ENCODE measurements at places on chromosomes 3 and 15.
A peak's percentile ranks its signal among the peaks of the same experiment; 100 is the strongest.

DNA sequence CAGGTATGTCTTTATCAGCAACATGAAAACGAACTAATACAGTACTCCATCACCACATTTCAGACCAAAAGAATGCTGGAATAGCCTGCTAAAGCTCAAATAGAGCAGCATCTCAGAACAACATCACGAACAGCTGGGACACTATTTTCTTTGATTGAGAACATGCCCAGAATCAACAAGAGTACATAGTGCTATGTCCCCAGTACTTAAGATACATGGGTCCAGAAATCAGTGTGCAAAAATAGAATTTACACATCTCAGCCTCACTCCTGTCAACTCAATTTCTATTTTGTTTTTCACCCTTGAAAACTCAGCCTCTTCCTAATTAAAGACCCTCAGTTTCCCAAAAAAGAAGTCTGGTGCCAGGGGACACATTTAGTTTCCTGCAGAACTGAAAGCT lies 753.9 kb downstream of the AGBL1 start:
- DNase-seq: no peak

DNA sequence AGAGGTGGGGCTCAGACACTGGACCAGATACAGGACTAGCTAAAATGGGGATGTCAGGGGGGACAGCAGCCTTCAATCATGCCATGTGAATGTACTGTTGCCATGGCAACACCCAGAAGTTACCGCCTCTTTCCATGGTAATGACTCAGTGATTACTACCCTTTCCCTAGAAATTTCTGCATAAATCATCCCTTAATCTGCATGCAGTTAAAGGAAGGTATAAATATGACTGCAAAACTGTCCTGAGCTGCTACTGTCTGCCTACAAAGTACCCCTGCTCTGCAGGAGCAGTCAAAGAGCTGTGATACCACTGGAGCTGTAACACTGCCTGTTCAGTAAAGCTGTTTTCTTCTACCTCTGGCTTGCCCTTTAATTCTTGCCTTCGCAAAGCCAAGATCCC lies 168.2 kb downstream of the PEAK1 start:
- peak; percentile 57 for DNase-seq

- peak; percentile 91 for DNase-seq
These were observed at the start of gene FAM43A for GRCh38 chr3:194685718-194686413. Gene FAM43A (plus strand): TSS chr3:194685883. CDS start chr3:194686827, 944 bp downstream.

- no peak for DNase-seq
These were observed 48.5 kb upstream of the SLC12A8 start for GRCh38 chr3:125261031-125261430.

DNA sequence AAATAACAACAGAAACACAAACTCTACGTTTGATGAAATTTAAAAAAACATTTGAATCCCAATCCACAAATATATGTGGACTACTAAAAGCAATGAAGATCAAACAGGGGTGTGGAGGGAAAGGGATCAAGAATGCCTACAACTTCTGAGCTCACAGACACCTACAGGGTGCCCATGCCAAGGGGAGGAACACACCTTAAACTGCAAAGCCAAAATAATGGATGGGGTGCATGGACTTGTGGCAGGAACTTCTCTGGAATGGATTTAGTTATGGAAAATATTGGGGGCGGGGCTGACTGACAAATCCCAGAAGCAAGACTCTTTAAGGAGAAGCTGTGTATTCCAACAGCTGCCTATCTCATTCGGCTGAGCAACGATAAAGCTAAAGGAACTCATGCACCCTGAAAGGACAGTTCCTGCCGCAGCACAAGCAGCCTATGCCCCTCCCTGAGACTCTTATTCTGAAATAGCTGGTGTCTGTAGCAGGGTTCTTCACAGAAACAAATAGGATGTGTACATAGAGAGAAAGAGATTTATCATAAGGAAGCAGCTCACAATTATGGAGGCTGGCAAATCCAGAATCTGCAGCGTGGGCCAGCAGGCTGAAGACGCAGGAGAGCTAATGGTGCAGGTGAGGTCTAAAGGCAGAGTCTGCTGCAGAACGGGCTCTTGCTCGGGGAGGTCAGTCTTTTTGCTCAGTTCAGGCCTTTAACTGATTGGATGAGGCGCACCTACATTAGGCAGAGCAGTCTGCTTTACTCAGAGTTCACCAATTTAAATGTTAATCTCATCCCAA lies 24.5 kb upstream of the PLA2G4D start:
- no peak for DNase-seq

DNA sequence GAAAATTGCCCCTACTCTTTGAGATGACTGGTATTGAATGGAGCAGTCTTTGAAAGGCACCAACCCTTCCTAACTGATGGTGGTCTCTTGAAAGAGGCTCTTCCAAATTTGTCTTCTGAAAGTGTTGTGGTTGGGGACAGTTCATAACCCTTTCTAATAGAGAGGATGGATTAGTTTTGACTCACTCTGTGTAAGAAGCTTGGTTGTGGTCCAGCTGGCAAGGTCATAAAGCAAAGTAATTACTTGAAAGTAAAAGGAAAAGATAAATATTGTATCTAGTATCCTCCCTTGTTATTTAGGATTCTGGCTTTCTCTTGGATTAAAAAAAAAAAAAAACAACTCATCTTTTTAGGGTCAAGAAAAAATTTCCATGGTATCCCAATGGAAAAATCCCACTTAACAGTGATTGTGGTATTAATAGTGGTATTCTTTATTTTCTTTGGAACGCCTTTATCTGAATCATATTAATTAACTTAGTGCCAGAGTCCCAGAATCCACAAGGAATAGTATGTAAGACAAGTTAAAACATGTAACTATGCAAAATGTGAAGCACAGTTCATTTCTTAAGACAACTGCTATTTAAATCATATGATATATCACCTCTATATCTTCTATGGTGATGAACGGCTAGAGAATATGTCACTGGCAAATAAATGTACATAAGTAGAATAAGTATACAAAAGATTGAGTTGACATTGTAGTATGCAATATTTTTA lies 469.3 kb upstream of the CDIN1 start:
- DNase-seq: peak; percentile 91

DNA sequence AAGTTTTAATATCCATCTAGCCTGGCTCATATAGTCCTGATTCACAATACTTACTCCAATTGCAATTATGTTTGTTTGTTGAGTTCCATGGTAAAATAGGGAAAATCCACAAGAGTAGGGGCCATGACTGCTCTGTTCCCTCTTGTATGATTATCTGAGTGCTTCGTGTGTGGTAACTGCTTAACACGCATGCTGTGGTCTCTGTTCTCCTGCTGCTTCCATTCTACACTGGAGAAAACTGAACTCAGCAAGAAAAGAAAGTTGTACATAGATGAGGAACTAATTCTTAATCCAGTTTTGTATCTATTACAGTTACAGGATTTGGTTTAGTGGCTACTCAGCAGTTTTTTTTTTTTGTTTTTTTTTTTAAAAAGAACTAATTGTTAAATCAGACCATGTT lies 223.0 kb upstream of the SATB1 start:
- DNase-seq: no peak

DNA sequence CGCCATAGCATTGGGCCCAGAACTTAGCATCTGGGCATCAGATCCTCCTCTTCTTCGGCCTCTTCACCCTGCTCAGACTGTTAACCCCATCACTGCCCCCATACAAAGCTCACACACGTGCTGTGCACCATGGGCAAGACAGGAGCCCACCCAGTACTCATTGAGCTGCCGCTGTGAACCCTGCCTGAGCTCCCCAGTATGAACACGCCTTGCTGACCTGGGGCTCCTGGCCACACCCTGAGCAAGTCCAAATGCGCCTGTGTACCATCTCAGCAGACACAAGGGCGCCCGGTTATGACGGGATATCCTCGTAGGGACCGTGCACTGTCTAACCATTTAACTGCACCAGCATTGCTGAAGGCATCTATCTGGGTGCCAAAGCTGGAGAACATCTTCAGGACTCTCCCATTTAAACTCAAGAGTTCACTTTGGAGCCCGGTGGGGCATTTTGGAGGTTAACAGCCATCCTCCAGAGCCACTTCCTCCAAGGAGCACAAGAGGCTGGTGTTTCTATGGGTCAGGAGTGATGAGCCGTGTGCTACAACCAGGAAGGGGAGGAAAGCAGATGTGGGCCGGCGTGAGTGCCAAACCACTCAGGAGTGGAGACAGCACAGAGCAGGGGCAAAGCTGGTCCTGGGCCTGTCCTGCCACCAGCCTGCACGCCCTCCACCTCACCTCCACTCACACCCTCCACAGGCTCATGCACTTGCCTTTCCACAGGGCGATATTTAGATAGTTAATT lies 12.1 kb downstream of the PRR23E start:
- DNase-seq: no peak

DNA sequence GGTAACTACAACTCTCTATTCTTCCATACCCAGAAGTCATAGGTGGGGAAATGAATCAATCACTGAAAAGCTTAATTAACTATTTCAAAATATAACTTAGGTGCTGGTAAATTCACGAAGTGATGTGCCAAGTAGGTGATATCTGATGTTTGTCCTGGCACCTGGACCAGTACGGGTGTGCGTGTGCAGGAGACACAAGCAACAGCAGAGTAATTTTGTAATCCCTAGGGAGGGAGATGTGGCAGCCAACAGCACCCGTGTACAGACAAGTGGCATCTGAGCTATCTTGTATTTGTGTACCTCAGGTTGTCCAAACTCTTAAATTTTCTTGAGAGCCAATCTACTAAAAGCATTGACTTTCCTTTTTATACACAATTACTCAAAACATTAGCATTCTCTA lies 22.8 kb downstream of the USF3 start:
- no peak for DNase-seq

DNA sequence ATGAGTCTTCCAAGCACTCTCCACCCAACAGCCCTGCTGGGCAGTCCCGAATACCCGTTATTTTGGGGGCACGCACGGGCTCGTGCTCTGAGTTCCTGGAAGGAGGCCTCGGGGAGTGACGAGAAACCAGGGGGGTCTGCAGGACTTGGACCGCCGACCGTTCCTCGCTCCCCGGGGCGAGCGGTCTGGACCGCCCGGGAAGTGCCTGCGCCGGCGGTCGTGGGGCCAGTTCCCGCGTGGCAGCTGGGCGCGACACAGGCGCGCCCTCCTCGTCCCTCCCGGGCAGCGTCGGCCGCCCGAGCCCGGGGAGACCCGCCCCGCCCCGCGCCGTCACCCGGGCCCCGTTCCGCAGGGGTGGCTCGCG lies 387 bp downstream of the GNB4 start:
- peak; percentile 38 for DNase-seq

GRCh38 chr15:38945551-38946298 lies 381.1 kb upstream of the RASGRP1 start:
- no peak for DNase-seq

- no peak for DNase-seq
These were observed 9.2 kb upstream of the SEMA4B start for GRCh38 chr15:90191794-90192509.

DNA sequence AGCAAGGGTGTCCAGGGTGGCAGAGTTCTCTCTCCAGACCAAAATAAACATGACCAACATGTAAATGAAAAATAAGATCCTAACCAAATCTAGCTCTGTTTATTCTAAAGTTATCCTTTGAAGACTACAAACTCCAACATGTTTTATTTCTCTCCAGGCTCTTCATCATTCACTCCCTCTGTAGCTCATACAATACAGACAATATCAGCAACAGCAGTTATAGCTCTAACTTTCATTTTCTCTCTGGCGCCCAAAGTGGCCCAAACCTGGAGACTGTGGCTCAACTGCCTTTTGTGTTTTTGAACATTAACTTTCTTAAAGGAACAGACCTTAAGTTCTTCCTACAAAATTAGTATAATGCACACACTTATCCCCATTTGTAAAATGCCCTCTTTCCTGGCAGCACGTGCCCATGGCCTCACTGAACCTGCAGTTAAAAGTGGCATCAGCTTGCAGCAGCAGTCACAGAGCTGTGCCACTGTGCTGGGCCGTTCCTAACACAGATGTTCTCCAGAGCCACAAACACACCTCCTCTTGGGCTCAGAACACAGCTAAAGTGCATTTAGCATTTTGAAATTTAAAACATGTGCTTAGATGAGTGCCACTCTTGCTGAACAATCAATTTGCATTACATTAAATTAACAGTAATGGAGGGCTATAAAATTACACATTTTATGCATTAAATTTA lies 91.9 kb downstream of the RORA start:
- DNase-seq: no peak

DNA sequence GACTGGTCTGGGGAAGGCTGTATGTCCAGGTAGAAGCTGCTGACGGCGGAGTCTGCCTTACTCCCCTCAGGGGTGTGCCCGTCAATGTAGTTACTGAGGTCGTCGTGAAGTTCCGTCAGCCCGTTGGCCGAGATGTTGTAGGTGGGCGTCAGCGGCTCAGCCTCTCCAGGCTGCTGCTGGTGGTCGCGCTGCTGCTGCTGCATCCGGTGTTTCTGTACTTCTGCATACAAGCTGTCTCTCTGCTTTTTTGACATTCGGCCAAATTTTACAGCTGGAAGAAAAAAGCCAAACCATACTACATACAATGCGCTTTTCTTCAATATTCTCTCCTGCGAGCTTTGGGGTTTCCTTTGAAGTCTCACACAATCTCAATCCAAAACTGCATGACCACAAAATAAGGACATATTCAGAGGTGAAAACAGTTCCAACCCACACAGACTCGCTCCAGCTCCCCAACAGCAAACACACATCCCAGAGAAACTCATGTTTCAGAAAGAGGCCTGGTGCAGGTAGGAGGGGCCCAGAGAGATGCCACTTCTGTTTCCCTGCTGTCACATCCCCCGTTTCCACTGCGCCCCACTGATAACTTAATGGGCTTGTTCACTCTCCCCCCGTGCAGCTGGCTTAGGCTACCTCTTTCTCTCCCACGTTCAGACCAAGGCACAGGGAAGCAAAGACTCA lies 32.5 kb upstream of the ICE2 start:
- no peak for DNase-seq

GRCh38 chr15:84834969-84835368 lies 17.8 kb downstream of the ALPK3 start:
- no peak for DNase-seq

GRCh38 chr15:55267401-55268175 lies 22.0 kb downstream of the RAB27A start:
- peak; percentile 43 for DNase-seq

GRCh38 chr3:38588995-38589937 lies 60.2 kb downstream of the SCN5A start:
- DNase-seq: no peak

DNA sequence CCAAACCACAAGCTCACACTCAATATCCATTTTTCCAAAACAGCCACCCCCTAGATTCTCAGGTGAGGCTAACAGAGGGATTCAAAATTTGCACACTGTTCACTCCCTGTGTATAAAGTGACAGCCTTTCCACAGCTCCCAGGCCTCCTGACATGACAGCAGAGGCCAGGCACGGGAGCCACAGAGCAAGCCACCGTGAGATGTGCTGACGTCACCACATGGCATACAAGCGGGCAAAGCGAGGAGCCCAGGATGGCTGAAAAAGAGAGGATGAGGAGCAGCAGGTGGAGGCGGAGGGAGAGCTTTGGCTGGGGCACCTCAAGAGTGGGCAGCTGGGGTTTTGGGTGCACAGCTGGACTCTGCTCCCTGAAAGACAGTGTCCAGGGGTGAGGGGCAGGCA lies 27.1 kb downstream of the EHD4 start:
- no peak for DNase-seq

DNA sequence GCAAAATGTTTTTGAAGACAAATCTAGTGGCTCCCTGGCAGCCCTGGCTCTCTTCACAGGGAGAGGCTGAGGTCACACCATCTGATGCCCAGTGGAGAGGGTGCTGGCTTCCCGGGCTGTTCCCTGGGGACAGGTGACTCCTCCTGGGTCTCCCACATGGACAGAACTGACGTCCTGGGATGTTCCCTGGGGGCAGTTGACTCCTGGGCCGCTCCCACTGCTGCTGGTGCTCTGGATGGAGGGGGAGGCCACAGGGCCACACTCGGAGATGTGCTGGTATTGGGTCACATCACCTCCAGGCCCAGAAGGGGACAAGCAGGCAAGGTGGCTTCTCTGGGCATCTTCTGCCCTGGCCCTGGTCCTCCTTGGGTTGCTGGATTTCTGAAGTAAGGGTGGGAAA lies 27.8 kb upstream of the ACAD9 start:
- no peak for DNase-seq
